Left ventricle myocardium inferior (tissue), 1 donor: ENCODE measurements at places on chromosomes 2 and 18.

GRCh38 chr2:227160164-227160563 lies 3.8 kb downstream of the COL4A4 start:
- DNase-seq = no peak

- DNase-seq = no peak
Measured at GRCh38 chr2:176364273-176364977, 95.2 kb downstream of the MTX2 start.

- DNase-seq = no peak
Measured at GRCh38 chr2:66815886-66816285, 381.0 kb downstream of the MEIS1 start.

GRCh38 chr2:138187221-138187620 lies 222.9 kb downstream of the HNMT start:
- DNase-seq = no peak

GRCh38 chr2:234463626-234464290 lies 33.1 kb downstream of the ARL4C start:
- no peak for DNase-seq

GRCh38 chr2:41729800-41730364 lies 317.9 kb upstream of the PKDCC start:
- DNase-seq = no peak

GRCh38 chr2:221154176-221154575 lies 417.9 kb downstream of the EPHA4 start:
- DNase-seq = no peak

DNA sequence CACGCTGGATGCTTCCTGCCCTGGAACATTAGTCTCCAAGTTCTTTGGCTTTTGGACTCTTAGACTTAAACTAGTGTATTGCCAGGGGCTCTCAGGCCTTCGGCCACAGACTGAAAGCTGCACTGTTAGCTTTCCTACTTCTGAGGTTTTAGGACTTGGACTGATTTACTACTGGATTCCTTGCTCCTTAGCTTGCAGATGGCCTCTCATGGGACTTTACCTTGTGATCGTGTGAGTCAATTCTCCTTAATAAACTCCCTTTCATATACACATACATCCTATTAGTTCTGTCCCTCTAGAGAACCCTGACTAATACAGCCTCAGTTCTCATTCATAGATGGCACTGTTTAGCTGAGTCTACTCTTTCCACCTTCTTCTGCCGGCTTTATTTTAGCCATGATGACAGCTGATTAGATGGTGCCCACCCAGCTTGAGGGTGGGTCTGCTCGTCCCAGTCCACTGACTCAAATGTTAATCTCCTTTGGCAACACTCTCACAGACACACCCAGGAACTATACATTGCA lies 389.1 kb downstream of the NYAP2 start:
- no peak for DNase-seq

DNA sequence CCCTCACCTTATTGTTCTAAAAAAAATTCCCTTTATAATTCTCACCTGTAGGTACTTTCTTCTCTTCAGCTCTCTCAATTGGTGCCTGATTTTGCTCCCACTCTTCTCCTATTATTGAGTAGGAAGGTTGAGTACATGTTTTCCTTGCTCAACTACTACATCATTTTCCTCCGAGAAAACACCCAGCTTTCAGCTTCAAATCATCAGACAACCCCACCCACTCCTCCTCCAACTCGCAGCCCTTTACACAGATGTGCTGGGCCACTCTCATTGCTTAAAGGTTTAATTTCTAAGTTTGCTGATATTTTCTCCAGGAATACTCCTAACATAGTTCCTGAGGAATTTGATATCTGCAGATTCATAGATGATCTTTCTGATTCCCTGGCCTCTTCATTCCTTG lies 734.4 kb upstream of the ZEB2 start:
- no peak for DNase-seq

DNA sequence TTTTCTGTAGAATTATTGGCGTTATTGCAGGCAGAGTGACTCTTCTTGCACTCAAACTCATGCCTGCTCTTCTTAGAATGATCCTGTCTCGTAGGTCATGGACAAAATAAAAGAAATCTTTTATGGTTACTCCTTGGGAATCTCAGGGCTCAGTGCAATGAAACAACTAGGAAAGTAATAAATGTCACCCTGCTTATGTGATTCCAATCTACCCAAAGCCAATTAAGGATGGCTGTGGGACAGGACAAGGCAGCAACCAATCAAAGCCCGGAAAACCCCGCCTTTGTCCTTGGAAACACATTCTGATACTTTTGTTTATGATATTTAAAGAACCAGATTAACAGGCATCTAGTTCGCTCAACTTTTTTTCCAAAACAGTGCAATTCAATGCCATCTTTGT lies 53.0 kb downstream of the GRB14 start:
- DNase-seq = no peak

DNA sequence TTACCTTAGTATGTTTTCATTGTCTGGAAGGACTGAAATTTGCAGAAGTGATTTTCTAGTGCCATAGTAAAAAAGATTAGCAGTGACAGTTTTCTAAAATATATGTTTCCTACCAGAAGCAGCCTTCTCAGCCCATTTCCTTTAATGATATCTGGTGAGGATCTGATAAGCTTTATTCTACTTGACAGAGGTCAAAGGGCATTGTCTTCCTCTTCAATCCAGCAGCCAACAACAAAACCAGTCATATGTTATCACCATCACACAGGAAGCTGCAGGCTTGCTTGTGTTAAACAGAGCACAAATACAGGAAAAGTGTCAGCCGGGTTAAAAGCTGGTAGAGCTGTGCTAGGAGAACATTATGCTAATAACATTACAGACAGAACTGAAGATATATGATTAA lies 35.6 kb upstream of the ZSWIM2 start:
- no peak for DNase-seq

DNA sequence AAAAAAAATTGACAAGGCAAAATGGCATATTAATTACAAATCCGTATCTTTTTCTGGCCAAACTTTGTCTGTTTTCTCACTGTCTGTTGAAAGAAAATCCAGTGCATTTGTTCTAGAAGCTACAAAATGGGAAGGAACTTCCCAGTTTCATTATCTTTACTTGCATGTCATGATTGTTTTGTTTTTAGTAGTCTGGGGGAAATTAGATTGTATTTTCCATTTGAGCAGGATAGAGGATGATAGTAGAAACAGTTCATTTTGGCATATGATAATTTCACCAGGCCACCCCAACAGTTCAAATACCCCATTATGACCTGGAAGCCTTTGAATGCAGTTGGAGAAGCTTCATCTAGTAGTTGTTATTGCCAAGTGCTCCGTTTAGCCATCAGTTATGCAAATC lies 77.5 kb upstream of the RANBP2 start:
- DNase-seq = no peak

DNA sequence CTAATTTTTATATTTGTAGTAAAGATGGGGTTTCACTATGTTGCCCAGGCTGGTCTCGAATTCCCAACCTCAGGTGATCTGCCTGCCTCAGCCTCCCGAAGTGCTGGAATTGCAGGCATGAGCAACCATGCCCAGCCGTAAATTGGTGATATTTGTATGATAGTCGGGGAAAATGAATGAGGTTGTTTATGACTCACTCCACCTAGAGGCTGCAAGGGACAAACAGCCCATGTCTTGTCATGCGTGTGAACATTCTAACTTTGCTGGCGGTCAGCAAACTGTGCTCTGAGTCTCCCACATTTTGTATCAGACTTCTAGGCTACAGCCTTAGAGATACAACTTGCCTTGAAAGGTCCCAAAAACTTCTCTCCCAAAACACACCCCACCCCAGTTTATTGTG lies 133.5 kb upstream of the DTNA start:
- DNase-seq = no peak

- no peak for DNase-seq
Measured at GRCh38 chr2:75381032-75381431, 179.7 kb downstream of the EVA1A start.

- no peak for DNase-seq
Measured at GRCh38 chr2:159226059-159226461, 60.4 kb downstream of the WDSUB1 start.

DNA sequence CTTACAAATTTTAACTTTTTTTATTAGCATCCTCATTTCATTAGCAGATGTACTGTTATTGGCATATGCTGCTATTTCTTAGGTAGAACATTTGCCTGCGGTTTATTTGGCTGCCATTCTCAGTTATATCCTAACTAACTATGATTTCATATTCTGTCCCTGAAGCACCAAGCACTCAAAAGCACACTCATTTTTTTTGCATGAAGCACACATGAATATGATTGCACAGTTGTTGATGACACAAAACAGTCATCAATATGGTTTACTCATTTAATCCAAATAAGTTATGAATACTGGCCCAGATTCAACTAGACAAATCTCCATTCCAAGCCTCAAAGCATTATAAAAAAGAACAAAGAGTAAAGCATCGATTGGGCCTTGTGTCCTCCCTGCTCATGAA lies 129.4 kb upstream of the CNTNAP5 start:
- DNase-seq = no peak

GRCh38 chr2:56326346-56326741 lies 142.6 kb downstream of the CCDC85A start:
- no peak for DNase-seq

DNA sequence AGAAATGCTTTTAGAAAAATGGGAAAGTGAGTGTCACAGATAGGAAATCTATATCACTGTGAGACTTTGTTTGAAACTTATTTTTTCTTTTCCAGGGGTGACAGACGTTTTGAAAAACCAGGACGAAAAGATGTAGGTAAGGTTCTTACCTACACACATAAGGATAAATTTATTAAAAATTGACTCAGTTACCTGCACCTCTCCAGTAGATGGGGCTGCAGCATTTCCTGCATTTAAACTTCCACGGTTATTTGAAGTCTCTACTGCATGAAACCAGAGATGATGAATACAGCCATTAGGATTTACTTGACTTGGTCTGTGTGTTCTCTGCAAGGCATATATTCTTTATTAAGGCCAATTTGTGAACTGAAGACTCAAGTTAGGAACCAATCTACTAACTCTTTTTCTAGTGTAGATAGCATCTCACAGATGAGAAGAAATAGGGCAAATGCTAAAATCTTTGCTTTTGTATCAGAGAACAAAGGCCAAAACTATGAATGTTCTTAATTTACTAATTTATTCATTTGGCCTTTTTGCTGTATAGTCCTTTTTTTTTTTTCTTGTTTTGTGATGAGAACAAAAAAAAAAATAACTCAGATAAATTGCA lies 15.0 kb downstream of the KCNJ13 start:
- no peak for DNase-seq

- no peak for DNase-seq
Measured at GRCh38 chr2:165434865-165435496, 34.5 kb upstream of the CSRNP3 start.

DNA sequence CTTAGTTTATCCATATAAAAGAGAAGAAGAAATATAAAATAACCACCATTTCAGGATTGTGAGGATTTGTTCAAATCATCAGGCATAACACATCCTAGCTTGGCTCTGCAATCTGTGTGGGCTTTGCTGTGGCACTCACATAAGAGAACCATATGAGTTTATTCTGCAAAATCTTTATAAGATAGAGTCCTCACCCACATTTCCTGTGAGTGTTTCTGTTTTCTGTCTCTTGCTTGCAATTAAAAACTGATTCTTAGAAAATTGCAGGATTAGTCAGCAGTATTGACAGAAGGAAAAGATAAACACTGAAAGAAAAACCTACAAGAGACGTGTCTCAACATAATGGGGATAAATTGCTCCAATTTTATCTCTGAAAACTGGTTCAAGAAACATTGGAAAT lies 258.5 kb downstream of the RND3 start:
- no peak for DNase-seq

GRCh38 chr18:42508683-42509296 lies 553.8 kb downstream of the PIK3C3 start:
- no peak for DNase-seq

GRCh38 chr2:213848631-213849030 lies 562.2 kb upstream of the VWC2L start:
- DNase-seq = no peak

GRCh38 chr2:26735097-26735496 lies 29.0 kb upstream of the SLC35F6 start:
- DNase-seq = no peak

GRCh38 chr2:76180676-76181075 lies 470.0 kb upstream of the GCFC2 start:
- no peak for DNase-seq

DNA sequence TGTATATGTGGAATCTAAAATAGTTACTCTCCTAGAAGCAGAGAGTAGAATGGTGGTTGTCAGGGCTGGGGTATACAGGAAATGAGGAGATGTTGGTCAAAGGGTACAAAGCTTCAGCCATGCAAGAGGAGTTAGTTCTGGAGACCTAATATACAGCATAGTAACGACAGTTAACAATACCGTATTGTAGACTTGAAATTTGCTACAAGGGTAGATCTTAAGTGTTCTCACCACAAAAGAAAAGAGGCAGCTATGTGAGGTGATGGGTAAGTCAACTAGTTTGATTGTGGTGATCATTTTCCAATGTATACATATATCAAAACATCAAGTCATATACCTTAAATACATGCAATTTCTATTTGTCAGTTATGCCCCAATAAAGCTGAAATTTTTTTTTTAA lies 98.2 kb upstream of the CYP1B1 start:
- no peak for DNase-seq

- no peak for DNase-seq
Measured at GRCh38 chr18:4797002-4797685, 342.0 kb upstream of the DLGAP1 start.

- DNase-seq = no peak
Measured at GRCh38 chr2:132462236-132462635, 45.6 kb downstream of the GPR39 start.

GRCh38 chr18:80223581-80224148 lies 23.6 kb downstream of the PARD6G start:
- no peak for DNase-seq

DNA sequence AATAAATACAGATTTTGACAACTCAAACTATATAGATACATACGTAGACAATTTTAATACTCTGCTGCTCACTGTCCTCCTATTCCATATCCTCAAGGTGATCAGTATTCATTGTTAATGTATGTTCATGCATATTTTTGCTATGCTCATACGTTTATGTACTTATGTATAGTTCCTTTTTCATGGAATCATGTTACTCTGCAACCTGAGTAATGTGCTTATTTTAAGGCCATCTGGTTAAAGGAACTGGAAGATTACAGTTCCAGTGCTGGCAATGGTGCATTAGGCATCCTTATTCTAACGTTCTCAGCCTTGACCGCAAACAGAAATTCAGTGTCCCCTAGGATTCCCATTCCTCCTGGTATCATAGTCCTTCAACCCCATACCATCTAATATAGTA lies 385.0 kb upstream of the TNP1 start:
- no peak for DNase-seq

GRCh38 chr18:55419947-55420664 lies 167.9 kb downstream of the TCF4 start:
- DNase-seq = no peak

DNA sequence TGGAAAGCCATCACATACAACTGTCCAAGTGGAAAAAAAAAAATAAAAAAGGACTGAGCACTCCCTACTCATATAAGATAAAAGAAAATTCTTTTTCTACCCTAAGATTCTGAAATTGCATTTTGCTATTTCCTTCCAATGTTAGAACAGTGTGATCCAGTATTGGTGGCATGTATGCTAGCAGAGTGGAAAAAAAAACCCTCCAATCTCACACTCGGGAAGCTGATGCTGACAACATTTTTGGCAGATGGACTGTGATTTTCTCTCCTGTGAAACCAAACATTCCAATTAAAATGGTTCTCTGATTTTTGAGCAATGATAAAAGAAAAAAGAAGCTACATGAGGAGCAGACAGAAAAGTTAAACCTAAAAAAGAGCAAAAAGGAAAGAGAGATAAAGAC lies 419.8 kb downstream of the DPP10 start:
- no peak for DNase-seq
